Activated CD8-positive, alpha-beta memory T cell treated with anti-CD3 and anti-CD28 coated beads for 4 hours (primary cell): ENCODE measurements at places on chromosomes 11 and 22.
A peak's percentile ranks its signal among the peaks of the same experiment; 100 is the strongest.

DNA sequence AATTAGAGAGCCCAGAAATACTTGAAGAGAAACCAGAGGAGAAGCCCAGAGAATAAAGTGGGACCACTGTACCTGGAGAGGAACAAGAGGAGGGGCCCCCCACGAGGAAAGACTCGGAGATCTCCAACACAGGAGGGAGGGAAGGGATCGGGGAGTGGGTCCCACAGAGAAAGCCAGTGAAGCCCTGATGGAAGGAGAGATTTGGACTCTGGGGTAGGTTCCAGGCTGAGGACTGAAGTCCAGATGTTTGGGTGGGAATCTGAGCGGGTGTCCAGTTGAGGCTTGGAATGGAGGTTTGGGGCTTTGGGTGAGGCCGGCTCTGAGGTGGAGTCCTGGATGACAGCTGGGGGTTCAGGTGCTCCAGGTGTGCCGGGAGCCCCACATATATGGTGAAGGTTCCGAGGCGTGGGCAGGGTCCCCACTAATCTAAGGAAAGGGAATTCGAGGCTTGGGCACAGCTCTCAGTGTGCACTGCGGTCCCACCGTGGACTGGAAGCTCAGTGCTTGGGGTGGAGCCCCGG lies 32.6 kb downstream of the PDE2A start:
- no peak for DNase-seq

DNA sequence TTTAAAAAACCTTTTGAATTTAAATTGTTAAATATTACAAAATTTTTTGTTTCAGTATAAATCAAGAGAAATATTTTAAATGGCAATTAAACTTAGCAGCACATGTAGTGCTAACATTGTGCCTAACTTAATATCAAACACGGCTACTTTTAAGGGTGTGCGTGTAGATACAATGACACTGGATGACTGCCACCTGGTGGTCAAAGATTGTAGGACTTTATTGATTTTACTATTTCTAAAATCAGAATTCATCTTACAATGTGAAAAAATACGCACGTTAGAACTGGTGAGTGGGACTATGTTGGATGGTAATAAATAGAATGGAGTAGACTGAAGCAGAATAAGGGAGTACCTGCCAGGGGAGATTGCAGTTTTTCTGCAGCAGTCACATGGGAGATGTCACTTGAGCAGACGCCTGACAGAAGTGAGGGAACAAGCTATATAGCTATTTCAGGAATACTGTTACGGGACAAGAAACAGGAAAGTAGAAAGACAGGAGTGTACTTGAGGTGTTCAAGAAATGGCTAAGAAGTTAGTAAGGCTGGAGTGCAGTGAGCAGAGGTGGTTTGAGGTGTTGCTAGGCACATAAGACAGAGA lies 52.9 kb downstream of the UVRAG start:
- DNase-seq: peak; percentile 2

- DNase-seq: no peak
These were observed 79.7 kb upstream of the WNT7B start for GRCh38 chr22:46056546-46057245.

DNA sequence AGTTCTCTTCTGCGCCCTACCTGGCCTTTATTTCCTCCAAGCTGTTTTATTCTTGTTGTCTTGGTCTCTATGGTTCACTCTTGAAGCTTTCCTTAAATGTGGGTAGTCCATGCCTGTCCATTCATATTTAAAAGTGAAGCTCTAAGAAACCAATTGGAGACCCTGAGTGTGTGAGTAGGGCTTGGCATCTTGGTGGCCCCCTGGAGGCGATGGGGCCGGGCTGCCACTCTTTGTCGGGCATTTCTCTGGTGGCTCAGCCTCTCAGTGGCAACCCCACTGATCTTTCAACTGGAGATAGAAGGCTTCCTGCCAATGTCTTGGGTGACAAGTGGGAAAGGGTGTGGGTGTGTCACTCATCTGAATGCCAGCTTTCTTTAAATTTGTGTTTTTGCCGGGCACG lies 9.1 kb downstream of the TRPT1 start:
- no peak for DNase-seq

DNA sequence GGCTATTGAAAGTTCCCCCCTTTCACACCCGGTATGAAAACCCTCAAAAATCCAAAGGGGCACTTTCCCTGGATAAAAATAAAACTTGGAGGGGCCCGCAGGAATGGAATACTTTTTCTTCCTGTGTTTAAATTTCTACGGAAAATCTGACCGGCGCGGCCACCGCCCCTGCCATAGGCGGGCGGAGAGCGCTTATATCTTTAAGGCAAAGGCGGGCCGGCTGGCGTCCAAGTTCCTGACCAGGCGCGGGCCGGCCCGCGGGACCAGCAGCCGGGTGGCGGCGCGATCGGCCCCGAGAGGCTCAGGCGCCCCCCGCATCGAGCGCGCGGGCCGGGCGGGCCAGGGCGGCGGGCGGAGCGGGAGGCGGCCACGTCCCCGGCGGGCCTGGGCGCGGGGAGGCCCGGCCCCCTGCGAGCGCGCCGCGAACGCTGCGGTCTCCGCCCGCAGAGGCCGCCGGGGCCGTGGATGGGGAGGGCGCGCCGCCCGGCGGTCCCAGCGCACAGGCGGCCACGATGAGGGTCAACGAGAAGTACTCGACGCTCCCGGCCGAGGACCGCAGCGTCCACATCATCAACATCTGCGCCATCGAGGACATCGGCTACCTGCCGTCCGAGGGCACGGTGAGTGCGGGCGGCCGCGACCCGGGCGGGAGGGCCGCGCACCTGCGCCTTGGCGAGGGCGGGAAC lies at the start of gene ANO1:
TSS of gene ANO1 (plus strand) at position 223 of the 686 bp plus-strand sequence. CDS start at position 513, 290 bp downstream.
- DNase-seq: no peak

- DNase-seq: no peak
These were observed 5.3 kb downstream of the TBC1D10A start for GRCh38 chr22:30321461-30321860.

DNA sequence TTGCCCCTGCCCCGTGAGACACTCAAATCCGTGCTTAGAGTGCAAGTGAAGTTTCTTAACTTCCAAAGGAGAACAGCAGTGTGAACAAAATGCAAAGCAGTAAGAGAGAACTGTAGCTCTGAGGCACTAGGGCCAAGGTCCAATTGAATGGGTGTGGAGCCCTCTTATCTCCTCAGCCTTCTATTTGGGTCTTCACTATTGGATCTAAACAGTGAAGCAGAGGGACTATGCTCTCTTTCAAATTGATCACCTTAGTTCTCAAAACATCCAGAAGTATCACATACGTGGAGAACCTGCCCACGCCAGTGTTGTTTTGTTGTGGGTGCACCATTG lies 49.6 kb downstream of the C22orf31 start:
- DNase-seq: no peak

- no peak for DNase-seq
These were observed 43.2 kb upstream of the YPEL1 start for GRCh38 chr22:21778705-21779363.

DNA sequence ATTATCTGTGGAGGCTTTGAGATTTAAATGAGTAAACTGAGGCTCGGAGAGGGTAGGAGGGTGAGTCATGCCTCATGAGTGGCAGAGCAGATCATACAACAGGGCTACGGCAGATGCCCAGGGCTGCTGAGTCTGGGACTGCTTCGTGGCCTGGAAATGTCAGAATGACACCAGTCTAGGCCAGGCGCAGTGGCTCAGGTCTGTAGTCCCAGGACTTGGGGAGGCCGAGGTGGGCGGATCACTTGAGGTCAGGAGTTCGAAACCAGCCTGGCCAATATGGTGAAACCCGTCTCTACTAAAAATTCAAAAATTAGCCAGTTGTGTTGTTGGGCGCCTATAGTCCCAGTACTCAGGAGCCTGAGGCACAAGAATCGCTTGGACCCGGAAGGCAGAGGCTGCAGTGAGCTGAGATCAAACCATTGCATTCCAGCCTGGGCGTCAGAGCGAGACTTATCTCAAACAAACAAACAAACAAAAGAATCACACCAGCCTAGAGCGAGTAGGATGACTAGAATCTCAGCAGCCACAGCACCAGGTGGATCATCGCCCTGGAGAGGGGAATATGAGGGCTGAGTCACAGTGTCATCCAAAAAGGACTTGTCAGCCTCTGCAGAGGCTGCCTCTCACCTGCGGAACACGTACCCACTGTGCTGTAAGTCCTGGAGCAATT lies 48.6 kb upstream of the ADA2 start:
- DNase-seq: no peak

DNA sequence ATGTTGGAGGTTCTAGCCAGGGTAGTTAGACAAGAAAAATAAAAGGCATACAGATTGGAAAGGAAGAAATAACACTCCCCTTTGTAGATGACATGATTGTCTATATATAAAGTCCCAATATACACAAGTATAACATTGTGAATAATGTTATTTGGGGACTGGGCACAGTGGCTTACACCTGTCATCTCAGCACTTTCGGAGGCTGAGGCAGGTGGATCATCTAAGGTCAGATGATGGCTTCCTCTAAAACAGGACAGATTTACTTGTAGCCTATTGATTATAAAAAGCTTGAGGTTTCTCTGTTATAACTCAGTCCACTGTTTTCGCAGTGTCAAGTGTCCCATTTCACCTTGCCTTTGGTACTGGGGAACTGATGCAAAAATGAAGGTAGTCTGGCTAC lies 19.6 kb downstream of the ATM start:
- DNase-seq: no peak

DNA sequence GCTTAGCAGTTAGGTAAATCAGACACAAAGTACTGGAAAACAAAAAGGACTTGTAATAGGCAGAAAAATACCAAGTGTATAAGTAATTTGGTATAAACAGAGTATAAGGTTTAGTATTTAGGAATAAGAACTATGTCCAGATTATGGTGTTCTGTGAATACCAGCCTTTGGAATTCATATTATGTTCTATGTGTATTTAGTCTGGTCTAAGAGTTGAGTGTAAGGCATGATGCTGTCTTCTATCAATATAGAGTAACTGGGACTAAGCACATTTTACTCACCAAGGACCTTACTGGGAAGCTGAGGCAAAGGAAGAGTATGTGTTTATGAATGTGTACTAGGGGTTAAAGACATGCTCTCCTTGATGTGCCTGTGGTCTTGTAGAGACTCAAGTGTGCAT lies 9.5 kb downstream of the SDHD start:
- no peak for DNase-seq

DNA sequence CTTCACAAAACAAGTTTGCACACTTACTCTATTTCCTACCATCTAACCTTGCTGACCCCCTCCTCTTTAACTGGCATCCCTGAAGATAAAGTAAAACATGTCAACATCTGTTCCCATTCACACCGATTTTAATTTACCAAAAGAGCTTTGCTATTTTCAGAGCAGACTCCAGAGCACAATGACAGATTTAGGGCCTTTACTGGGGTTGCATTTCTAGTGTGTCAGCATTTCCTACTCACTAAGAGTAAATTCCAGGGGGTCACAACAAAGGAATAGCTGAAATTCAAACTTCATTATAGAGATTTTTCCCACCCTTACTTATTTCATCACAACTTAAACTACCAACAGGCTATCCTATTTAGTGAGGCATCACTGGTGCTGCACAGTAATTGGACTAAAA lies 60.8 kb downstream of the SOX6 start:
- no peak for DNase-seq

DNA sequence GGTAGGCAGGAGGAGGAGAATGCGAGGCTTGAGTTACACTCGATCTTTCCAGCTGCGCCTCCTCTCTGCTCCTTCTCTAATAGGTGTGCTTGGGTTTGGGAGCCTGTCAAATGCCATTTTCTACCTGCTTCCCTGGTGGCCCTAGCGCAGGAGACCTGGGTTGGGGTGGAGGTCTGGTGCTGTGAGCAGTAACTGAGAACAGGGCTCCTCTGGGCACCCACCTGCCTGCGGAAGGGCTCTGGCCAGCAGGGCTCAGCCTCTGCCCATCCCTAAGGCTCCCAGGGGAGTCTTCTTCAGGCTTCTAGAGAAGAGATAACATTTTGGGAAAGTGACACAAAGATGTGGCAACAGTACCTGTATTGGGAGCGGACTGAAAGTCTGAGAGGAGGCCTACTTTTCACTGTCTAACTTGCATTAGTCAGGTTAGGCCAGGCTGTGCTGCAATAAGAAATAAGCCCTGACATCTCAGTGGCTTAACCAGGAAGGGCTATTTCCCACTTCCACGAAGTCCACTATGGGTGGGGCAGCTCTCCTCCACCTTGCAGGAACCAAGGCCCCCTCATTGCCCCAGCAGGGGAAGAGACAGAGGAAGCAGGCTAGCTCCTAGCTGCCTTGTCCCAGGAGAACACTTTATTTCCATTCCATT lies 7.7 kb upstream of the LTO1 start:
- DNase-seq: no peak

- peak; percentile 19 for DNase-seq
These were observed 146.5 kb upstream of the RAG2 start for GRCh38 chr11:36744375-36745168.

DNA sequence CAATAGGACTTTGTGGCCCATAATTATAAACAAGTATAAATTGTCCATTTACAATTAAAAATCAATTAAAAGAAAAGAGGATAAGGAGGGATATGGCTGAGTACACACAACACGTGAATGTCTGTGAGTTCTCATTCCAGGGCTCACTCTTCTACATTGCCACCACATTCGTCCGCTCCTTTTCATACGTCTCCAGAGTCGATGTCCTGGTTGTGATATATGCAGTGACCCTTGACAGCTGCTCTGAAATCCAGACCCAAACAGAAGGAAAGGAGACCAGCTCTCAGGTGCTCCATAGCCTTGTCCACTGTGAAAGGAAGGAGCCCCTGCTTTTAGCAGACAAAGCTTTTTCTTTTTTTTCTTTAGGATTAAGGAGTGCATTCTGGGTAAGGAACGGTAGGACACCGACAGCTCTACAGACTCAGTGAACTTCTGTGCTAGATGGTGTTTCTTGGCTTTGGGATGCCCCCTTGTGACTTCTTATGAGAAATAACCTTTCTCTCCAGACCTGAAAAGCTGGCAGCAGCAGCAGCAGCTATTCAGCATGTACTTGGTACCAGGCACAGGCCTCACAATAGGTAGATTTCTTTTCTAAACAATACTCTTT lies 19.7 kb upstream of the DNAJB13 start:
- no peak for DNase-seq

GRCh38 chr11:35192347-35192746 lies 53.4 kb downstream of the CD44 start:
- no peak for DNase-seq

- no peak for DNase-seq
These were observed at the start of gene CNTF for GRCh38 chr11:58622344-58622743. Gene CNTF, plus strand, starts transcription at chr11:58622665. Its CDS starts 88 bp downstream, at chr11:58622753.

DNA sequence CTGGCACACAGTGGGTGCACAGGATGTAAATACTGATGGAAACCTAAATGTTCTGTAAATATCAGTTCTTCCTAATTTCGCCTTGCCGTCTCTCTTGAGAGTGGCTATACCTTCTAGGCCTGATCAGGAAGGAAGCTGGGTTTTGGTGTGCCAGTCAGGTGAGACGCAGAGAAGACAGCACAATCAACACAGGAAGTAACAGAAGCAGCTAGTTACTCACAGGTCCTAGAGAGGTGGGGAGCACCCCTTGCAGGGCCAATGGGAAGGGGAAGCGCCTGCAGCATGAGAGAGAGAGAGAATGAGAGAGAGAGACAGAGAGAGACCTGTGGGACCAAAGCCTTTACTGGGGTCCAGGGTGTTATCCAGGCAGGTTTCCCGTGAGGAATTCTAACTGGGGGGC lies 80.8 kb downstream of the FBLN1 start:
- no peak for DNase-seq

- DNase-seq: no peak
These were observed 883.5 kb downstream of the OPCML start for GRCh38 chr11:132648851-132649250.
